ENCODE measurements at places on chromosomes 5 and 9.

- peak; percentile 69 for DNase-seq
Measured at GRCh38 chr9:133534346-133535291, at the start of gene ADAMTSL2. Gene ADAMTSL2, plus strand, starts transcription at chr9:133534704. Its CDS starts 2,009 bp downstream, at chr9:133536713.

DNA sequence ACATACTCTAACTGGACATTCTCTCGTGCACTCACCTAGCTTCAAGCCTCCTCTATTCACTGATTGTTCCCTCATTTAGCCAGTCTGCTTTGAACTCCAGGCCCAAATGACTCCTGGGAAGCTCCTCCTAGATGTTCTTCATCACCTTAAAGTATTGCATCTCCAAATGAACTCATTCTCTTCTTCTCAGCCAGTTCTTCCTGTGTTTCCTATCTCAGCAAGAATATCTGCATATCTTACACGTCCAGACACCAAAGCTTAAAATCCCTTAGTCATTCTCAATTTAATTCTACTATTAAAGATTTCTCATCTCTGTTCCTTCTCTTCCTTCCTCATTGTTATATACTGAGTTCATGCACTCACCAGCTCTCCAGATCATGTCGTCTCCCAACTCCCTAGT is 118.6 kb upstream of the DAB2 start:
- DNase-seq = no peak

GRCh38 chr5:177231479-177232250 is 71.9 kb downstream of the RAB24 start:
- no peak for DNase-seq

DNA sequence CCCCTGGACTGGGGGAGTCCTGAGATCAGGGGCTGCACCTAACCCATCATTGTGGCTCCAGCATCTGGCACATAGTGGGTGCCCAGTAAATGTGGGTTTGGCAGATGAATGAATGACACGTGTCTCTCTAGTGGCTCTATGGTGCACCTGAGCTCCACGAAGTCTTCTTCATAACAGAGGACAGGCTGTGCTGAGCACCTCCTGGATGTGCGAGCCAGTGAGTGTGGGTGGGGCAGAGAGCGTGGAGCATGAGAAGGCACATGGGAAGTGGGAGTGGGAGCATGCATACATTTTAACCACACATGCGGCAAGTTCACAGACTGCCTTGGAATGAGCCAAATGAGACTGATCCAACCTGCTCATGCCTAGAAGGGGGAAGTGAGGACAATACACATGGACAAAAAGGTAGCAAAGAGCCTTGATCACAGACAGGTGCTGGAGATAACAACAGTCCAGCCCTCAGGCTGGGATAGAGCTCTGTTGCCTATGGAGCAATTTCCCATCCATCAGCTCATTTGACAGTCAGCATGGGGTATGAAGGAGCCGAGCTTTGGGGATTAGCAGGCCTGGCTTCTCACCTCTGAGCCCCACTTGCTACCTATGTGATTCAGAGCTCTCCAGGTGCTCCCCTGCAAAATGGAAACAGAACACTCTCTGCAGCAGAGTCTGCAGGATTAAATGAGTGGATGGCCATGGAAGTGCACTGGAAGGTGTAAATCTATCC is 76.2 kb upstream of the TBC1D2 start:
- no peak for DNase-seq

DNA sequence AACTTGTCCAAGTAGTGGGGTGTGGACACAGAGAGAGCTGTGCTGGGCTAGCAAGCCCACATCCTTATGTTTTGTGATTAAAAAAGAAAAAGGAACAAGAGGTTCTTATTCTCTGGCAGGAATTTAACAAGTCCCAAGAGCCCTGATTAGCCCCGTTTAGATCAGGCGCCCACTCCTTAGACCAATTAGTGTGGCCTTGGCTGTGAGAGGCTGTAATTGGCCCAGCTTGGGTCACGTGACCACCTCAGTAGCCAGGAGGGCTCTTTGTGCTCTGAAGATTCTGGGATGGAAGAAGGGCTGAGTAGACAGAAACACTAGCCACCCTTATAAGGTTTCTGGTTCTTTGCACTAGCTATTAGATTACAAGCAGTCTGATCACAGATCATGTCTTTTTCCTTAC is 31.1 kb downstream of the GCNT4 start:
- no peak for DNase-seq

- DNase-seq = no peak
Measured at GRCh38 chr5:14816999-14817761, 54.4 kb downstream of the ANKH start.

DNA sequence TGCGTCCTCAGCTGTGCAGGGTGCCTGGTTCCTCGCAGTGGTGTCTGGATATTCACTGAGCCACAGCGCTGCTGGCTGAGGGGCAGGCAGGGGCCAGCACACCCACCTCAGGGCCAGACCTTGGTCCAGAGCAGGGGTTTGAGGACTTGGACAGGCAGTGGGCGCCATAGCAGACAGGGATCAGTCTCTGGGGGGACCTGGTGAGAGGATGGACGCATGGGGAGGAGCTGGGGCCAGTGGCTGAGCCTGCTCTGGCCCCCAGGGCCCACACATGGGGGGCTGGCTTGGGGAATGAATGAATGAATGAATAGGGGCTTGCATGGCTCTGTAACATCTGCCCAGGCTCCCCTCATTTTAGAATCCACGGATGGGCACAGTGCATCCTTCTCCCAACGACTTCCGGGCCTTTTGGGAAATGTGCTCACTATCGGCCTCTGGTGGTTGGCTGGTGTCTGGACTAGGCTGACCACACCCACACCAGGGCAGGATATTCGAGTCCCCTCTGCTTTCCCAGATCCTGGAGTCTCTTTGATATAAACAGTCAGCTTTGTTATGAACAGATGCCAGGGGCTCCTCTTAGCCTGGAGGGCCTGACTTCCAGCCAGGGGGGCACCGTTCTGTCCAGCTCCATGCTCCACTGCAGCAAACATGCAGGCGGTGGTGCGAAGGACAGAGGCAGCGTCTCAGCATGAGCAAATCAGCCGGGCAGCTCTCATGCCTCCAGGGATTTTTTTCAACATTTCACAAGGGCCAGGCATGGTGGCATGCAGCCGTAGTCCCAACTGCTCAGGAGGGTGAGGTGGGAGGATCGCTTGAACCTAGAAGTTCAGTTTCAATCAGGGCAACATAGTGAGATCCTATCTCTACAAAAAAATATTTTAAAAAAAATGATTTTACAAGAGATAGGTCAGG is 62.6 kb downstream of the NEK6 start:
- DNase-seq = peak; percentile 66

GRCh38 chr5:4817767-4818166 is 322.4 kb upstream of the ADAMTS16 start:
- no peak for DNase-seq

DNA sequence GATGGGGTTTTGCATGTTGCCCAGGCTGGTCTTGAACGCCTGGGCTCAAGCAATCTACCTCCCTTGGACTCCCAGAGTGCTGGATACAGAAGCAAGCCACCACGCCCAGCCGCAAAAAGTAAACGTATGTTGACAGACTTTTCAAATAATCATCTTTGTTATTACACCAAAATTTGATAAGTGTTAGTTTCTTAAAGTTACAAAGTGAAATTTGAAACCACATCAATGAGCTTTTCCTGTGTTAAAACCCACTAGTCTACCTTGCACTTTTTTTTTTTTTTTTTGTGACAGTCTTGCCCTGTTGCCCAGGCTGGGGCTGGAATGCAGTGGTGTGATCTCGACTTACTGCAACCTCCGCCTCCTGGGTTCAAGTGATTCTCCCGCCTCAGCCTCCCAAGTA is 29.9 kb downstream of the SPACA9 start:
- DNase-seq = no peak

DNA sequence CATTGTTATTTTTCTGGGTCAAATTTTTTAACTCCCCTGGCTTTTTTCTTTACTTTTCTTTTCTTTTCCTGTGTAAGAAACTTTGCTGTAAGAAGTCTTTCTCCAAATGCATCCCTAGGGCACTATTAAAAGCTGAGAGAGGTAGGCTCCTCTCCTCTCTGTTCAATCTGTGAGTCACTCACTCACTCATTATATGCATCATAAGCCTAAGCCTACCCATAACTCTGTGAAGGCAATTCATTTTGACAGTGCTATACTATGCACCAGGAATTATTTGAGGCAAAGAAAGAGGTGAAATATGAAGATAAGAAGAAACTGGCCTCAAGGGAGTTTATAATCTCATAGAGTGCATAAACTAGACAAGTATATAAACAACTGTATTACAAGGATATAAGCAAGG is 67.9 kb upstream of the PRR16 start:
- DNase-seq = no peak

DNA sequence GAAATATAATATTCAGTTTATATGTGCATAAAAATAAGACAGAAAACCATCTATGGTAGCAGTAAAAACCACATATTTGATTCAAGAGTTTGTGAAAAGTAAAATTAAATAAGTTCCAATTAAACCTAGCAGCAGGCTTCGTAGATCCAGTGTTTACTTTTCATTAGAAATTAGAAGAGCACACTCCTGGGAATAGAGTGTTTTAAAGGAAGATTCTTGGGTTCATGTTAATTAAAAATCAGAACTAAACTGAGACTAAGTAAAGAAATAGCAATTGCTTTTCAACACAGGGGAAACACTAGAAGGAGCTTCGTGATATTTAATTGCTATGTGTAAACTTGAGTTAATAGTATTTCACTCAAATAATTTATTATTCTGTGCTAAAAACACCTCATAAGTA is 1097.8 kb upstream of the CDH18 start:
- DNase-seq = no peak

DNA sequence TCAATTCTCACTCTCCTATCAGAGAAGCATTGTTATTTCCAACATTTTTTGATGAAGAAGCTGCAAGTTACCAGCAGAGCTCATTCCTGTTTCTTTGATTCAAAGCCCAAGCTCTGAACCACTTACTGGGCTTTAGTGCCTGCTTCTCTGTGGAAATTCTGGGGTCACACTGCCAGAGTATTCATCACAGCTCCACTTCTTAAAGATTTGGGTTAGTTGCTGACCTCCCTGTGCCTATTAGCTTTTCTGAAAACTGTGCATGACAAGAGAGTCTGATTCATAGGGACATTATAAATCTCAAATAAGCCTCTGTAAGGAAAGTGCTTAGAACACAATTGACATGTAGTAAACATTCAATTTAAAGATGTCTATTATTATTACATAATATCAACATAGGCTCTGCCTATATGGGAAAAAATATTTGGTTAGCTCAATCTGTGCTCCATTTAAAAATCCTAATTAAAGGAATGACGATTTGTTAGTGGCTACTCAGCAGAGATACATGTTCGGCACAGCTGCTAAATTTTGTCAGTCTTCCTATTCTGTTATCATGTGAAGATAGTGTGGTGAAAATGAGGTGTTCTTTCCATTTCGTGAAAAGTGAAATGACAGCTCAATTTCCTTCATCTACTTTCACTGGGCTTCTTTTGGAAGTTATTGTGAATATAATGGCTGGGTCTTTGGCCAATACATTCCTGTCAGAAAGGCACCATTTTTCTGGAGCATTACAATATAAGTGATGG is 293.0 kb downstream of the KCTD16 start:
- no peak for DNase-seq

- no peak for DNase-seq
Measured at GRCh38 chr9:10999646-11000045, 386.8 kb upstream of the PTPRD start.

DNA sequence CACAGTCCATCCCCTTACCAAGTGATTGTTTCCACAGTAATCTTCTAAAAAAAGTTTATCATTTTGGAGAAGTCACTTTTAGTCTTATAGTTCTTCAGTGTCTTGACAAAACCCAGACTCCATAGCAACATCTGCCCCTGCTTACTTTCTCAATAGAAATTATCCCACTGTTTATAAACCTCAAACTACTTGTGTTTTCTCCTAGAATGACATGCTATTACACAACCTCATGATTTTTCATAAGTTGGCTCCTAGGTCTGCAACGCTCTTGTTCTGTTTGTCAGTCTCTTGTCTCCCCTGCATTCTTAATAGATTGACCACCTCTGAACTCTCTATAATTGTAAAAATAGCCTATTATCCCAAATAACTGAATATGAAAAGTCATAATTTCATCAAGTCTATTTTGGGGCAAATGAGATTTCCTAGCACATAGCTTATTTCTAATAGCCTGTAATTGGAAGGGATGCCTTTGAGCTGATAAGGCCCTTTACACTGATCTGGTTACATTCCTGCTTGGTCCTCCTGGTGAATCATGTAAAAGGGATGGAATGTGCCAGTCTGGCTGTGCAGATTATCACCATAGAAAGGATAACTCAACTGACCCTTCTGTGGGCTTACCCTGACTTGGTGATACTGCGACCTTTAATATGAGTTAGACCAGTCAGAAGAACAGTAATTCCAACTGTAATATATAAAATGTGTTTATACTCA is 69.6 kb downstream of the CHSY3 start:
- no peak for DNase-seq

DNA sequence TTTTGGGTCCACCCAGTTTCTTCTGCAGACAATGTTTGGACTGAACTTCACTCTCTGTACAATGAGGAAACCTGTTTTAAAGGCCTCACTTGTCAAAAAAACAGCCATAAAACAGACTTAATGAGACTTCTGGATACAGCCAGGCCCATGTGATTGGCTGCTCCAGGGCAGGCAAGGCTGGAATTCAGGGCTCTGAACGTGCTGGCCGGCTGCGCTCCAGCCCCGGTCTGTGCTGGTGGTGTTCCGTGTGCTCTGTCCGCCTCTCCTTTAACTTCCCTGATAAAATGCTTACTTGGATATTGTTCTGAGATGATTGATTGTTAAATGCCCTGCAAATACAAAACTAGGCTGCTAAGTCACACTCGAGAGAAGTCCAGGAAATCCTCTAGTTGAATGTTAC is 131.2 kb upstream of the KLF4 start:
- DNase-seq = no peak

DNA sequence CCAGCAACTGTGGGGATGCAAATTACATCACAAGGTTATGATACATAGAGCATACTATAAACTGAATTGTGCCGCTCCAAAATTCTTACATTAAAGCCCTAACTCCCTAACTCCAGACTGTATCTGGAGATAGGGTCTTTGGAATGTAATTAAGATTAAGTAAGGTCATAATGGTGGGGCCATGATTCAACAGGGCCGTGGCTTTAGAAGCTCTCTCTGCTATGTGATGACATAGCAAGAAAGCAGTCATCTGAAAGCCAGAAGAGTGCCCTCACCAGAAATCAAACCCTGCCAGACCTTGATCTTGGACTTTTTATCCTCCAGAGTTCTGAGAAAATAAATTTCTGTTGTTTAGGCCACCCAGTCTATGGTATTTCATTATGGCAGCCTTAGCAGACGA is 123.9 kb downstream of the FBXL17 start:
- no peak for DNase-seq

DNA sequence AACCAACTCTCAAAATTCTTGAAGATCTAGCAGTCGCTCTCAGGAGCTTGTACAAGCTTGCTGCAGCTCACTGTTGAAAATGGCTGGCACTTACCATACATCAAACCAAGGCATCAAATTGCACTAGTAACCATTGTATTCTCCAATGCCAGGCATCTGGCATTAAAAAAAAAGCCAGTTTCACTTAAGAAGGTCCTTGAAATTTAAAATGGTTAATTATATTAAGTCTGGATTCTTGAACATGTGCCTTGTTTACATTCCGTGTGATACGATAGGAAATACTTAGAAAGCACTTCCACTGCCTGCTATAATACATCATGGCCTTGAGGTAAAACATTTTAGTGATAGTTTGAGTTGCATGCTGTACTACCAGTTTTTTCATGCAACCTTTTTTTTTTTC is 300.7 kb downstream of the KDM4C start:
- DNase-seq = no peak

- DNase-seq = no peak
Measured at GRCh38 chr5:21121213-21121612, 1133.2 kb upstream of the CDH18 start.

- DNase-seq = peak; percentile 35
Measured at GRCh38 chr9:38432922-38433510, 8.8 kb upstream of the IGFBPL1 start.

GRCh38 chr5:172988276-172988675 is 4.7 kb downstream of the ATP6V0E1 start:
- no peak for DNase-seq

- no peak for DNase-seq
Measured at GRCh38 chr9:118644066-118644465, 725.2 kb downstream of the BRINP1 start.

Data from muscle of arm (tissue), 14 donors.